Effector memory CD4-positive, alpha-beta T cell (primary cell): ENCODE measurements at places on chromosomes 7 and 10.

GRCh38 chr7:81902536-81902935 lies 132.7 kb upstream of the HGF start:
- no peak overlapping the region for H3K4me3 ChIP-seq
- no peak overlapping the region for H3K27ac ChIP-seq
- H3K36me3 ChIP-seq = no peaks in the 10 kb centered on the region
- DNase-seq = no peak
- no peaks in the 10 kb centered on the region for H3K27me3 ChIP-seq

DNA sequence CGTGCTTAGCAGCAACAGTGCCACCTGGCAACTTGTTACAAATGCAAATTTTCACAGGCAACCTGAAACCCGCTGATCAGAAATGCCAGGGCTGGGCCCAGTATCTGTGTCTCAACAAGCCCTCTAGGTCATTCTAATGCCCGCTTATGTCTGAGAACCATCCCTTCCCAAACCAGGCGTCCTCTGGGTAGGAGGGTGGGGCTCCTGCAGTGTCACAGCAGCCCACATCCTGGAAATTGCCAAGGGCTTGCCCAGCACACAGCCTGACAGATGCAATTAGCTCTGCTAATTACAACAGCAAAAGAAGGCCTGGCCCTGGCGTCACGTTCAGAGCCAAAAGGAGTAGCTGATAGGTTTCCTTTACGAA lies 15.9 kb downstream of the ITPRIP start:
- no peaks in the 10 kb centered on the region for H3K27me3 ChIP-seq
- H3K36me3 ChIP-seq = no peaks in the 10 kb centered on the region
- peak overlapping the region; percentile 43 for H3K27ac ChIP-seq
- no peak for DNase-seq
- H3K4me1 ChIP-seq = peaks cover 63% of the 10 kb centered on the region
- H3K4me3 ChIP-seq = peak overlapping the region; percentile 11

GRCh38 chr10:126924180-126924914 lies 19.1 kb downstream of the DOCK1 start:
- no peak overlapping the region for H3K4me3 ChIP-seq
- no peaks in the 10 kb centered on the region for H3K27me3 ChIP-seq
- H3K4me1 ChIP-seq = no peaks in the 10 kb centered on the region
- no peak overlapping the region for H3K27ac ChIP-seq
- H3K36me3 ChIP-seq = no peaks in the 10 kb centered on the region

DNA sequence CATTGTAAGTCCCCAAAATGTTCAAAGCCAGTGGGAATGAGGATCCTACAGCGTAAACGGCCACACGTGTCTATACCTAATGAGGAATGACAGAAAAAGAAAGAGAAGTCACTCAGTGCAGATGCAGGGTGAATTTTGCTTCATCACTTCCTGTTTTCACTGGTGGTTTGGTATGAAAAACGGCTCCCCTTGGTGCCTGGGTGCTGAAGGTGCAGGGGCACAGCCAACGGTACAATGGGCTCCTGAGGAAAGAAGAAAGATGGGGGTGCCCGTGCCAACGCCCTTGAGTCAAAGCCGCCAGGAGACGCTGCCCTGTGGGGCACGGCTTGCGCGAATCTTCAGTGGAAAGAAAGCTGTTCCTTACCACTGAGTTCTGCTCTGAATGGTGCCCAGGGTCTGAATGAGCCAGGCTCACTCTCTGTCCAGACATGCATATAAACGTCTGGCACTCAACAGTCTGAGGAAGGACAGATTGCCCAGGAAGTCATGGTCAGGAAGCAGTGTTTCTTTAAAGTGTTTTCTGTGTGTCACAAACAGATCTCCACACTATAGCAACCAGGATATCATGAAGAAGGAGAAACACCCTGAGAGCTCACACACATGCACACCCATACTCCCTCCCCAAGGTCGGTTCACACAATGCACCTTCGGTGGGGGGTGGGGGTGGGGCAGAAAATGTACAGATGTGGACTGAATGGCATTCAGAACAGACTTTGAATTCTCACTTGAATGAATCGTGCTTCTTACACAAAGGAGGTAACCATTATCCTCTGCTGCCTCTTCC lies 105.8 kb downstream of the ELMO1 start:
- DNase-seq = peak; percentile 66
- H3K4me3 ChIP-seq = peak overlapping the region; percentile 63
- peaks cover 8% of the 10 kb centered on the region for H3K36me3 ChIP-seq
- H3K27ac ChIP-seq = peak overlapping the region; percentile 68
- H3K4me1 ChIP-seq = peaks cover 24% of the 10 kb centered on the region
- H3K27me3 ChIP-seq = no peaks in the 10 kb centered on the region

- no peak overlapping the region for H3K4me3 ChIP-seq
- no peak for DNase-seq
- no peak overlapping the region for H3K27ac ChIP-seq
- H3K27me3 ChIP-seq = no peaks in the 10 kb centered on the region
These were observed 158.3 kb downstream of the TCF7L2 start for GRCh38 chr10:113108194-113108835.

DNA sequence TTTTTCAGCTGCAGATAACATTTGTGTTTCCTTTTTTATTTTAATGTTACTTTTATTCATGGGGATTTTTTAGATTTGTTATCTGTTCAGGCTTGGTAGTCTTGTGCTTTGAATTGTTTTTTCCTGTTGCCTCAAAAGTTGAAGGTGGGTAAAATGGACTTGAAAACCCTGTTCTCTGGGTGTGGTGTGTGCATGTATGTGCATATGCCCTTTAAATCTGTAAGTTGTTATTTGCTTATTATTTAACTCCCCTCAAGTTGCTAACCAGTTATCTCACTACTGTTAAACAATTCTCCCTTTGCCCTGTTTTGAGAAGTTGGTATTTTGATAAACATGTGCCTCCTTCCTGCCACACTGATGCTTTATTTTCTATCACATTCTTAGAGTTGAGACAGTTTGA lies 30.6 kb downstream of the TSPAN14 start:
- no peaks in the 10 kb centered on the region for H3K27me3 ChIP-seq
- H3K36me3 ChIP-seq = peaks cover 13% of the 10 kb centered on the region
- peak overlapping the region; percentile 22 for H3K4me3 ChIP-seq
- no peak for DNase-seq

- H3K4me3 ChIP-seq = no peak within 1 kb of the TSS
- no peaks in the 10 kb centered on the region for H3K4me1 ChIP-seq
- peaks cover 18% of the 10 kb centered on the region for H3K27me3 ChIP-seq
- DNase-seq = no peak
- H3K36me3 ChIP-seq = no peaks in the 10 kb centered on the region
- H3K27ac ChIP-seq = no peak within 1 kb of the TSS
These were observed at the start of gene PLXDC2 for GRCh38 chr10:19816411-19817230. Gene PLXDC2 (plus strand): TSS chr10:19816432.

GRCh38 chr10:57864765-57865680 lies 402.7 kb downstream of the IPMK start:
- no peak overlapping the region for H3K4me3 ChIP-seq
- no peak for DNase-seq
- H3K36me3 ChIP-seq = no peaks in the 10 kb centered on the region

DNA sequence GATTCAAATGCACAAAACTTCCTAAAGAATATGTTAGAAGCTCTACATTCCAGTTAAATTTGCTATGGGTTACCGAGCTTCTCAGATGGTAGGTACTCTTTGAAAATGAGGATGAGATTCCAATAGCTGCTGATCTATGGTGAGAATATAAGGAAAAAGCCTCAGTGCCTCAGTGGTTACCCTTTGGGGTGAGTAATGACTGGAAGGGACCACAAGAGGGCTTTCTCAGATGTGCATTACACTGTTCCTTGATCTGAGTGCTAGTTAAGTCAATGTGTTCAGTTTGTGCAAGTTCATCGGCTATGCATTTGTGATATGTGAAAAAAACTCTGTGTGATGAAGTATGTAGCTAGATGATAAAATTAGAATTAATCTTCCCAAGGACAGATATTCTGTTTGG lies 3.5 kb downstream of the NRCAM start:
- peaks cover 30% of the 10 kb centered on the region for H3K27me3 ChIP-seq
- H3K4me3 ChIP-seq = no peak overlapping the region
- H3K36me3 ChIP-seq = no peaks in the 10 kb centered on the region
- H3K4me1 ChIP-seq = peaks cover 7% of the 10 kb centered on the region
- H3K27ac ChIP-seq = no peak overlapping the region

DNA sequence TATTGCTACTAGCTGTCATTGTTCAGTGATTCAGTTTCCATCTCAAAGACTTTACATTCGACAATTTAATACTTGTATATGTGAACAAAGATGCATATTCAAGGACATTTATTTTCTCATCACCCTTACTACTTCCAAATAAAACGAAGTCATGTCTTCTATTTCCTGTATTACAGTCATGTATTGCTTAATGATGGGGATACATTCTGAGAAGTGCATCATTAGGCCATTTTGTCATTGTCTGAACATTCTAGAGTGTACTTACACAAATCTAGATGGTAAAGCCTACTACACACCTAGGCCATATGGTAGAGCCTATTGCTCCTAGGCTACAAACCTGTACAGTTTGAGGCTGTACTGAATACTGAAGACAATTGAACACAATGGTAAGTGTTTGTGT lies 6.5 kb downstream of the C10orf95 start:
- H3K27ac ChIP-seq = no peak overlapping the region
- H3K27me3 ChIP-seq = no peaks in the 10 kb centered on the region
- no peaks in the 10 kb centered on the region for H3K36me3 ChIP-seq
- DNase-seq = no peak
- peaks cover 5% of the 10 kb centered on the region for H3K4me1 ChIP-seq

- H3K27me3 ChIP-seq = no peaks in the 10 kb centered on the region
- no peak overlapping the region for H3K27ac ChIP-seq
- DNase-seq = no peak
- H3K4me3 ChIP-seq = no peak overlapping the region
These were observed 114.9 kb downstream of the STRA8 start for GRCh38 chr7:135348493-135348892.

GRCh38 chr7:127393368-127394058 lies 1.0 kb upstream of the ZNF800 start:
- H3K27ac ChIP-seq = peak overlapping the region; percentile 93
- peaks cover 2% of the 10 kb centered on the region for H3K36me3 ChIP-seq
- no peak for DNase-seq
- H3K27me3 ChIP-seq = no peaks in the 10 kb centered on the region
- H3K4me1 ChIP-seq = peaks cover 14% of the 10 kb centered on the region

DNA sequence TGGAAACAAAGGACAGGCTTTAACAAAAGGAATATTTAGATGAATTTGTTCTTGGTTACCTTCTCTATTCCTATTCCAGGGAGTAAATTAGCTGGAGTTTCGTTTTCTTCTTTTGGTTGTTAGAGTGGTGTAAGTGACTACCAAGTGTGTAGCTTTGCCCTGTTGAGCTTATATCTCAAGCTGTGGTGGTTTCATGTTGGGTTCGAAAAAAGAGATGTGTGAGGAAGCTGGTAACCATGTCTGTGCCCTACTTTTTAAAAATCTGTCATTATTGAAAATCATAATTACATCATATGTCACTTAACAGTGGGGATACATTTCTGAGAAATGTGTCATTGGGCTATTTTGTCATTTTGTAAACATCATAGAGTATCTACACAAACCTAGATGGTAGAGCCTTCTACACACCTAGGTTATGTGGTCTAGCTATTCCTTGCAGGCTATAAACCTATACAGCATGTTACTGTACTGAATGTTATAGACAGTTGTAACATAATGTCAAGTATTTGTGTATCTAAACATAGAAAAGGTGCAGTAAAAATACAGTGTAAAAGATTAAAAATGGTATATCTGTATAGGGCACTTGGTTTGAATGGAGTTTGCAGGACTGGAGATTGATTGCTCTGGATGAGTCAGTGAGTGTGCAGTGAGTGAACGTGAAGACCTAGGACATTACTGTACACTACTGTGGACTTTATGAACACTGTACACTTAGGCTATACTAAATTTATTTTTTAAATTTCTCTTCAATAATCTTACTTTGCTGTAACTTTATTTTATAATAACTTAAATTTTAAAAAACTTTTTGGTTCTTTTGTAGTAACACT lies 90.4 kb downstream of the SEPTIN7 start:
- H3K36me3 ChIP-seq = peaks cover 7% of the 10 kb centered on the region
- H3K27me3 ChIP-seq = no peaks in the 10 kb centered on the region
- H3K4me3 ChIP-seq = no peak overlapping the region
- no peak for DNase-seq

GRCh38 chr7:151936207-151936606 lies 20.0 kb upstream of the GALNTL5 start:
- no peaks in the 10 kb centered on the region for H3K36me3 ChIP-seq
- H3K4me1 ChIP-seq = no peaks in the 10 kb centered on the region
- H3K4me3 ChIP-seq = peak overlapping the region; percentile 16

DNA sequence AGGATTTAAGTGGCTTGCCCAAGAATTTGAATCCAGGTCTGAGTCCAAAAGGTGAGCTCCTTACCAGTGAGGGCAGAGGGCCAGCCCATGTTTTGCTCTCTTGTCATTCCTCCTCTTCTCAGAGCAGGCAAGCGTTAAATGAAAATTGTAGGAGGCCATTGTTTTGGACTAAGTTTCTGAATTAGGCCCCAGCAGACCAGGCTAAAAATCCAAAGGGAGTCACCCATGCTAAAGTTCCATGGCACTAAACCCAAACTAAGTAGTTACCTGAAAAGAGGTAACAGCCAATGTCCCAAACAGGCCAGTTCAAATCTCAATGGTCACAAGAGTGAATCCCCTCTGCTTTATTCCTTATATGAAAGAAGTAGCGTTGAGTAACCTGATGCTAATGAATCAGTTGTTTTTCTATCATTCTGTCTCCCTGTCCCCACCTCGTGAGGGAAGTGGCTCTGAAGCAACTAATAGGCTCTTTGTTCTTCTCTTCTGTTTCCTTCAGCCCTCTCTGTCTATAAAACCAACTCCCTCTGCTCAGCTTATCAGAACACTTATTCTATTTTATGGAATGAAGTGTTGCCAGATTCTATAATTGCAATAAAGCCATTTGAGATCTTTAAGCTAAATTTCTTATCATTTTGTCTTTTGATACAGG lies 17.5 kb upstream of the CDH23 start:
- H3K4me1 ChIP-seq = peaks cover 6% of the 10 kb centered on the region
- H3K27ac ChIP-seq = no peak overlapping the region
- DNase-seq = no peak
- no peaks in the 10 kb centered on the region for H3K27me3 ChIP-seq
- no peak overlapping the region for H3K4me3 ChIP-seq

DNA sequence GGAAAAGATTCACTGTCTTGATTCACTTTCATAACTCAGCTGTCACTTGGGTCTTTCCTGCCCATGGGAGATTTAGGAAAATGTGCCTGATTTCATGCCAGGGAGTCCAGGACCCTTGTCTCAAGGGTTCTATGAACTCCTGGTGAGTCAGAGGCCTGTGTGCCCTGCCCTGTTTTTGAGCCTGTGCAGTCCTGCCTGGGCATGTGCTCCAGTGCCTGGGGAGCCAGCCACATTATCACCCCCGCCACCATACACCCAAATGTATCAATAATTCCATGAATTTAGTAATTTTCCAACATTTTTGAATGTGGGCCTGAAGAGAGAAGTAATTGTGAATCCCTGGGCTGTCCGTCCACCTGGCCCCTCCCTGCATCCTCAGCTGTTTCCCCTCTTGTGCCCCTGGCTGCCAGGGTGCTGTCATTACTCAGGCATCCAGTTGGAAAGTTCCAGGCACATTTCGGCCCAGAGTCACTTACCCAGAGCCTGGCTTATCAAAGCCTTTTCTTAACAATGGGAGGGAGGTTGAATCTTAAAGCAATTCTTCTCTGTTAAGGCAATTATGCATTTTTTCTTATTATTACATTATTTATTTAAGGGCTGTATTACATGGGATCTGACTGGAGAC lies 287.8 kb upstream of the CDC14C start:
- no peak overlapping the region for H3K4me3 ChIP-seq
- DNase-seq = no peak
